Right renal pelvis (tissue), 4 donors: ENCODE measurements at places on chromosomes 1 and 21. TPM values are rescaled to one million over a fixed set of nuclear protein-coding genes. Genes with fewer than 3 reads are reported as not detected.

FAM76A gene
- 11.4 TPM for polyA plus RNA-seq

DNA sequence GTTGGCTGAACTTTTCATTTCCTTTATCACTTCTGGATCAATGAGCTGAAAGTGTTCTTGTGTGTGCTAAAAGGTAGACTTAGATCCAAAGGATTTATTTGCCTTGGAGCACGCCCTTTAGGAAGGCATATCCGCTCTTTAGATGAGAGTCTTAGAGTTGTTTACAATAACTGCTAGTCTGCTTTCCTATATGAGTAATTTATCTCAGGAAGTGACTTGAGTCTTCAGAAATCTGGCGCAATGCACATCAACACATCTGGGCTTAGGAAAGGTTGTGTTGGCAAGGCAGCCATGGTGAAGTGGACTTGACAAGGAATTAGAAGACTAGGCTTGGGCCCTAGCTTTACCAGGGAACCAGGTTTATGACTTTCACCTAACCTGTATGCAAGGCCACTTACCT is 204.1 kb upstream of the PTGFR start:
- DNase-seq = no peak

- no peak for DNase-seq
Observed at GRCh38 chr21:35102488-35103371, 53.6 kb upstream of the RUNX1 start.

DNA sequence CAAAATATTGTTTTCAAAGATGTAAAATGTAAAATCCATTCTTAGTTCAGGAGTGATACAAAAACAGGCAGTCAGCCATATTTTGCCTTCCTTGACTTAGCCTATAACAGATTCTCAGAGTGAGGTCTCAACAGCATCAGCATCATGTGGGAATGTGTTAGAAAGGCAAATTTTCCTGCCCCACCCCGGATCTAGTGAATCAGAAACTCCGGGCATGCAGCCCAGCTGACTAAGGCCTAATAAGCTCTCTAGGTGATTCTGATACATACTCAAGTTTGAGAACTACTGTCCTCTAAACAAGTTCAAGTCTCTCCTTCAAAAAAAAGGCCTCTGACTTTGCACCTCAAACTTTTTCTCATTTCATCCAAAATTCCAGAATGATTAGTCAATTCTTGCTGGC is 46.9 kb upstream of the PRRC2C start:
- no peak for DNase-seq

- no peak for DNase-seq
Observed at GRCh38 chr1:241749945-241750695, 97.9 kb upstream of the EXO1 start.

DNA sequence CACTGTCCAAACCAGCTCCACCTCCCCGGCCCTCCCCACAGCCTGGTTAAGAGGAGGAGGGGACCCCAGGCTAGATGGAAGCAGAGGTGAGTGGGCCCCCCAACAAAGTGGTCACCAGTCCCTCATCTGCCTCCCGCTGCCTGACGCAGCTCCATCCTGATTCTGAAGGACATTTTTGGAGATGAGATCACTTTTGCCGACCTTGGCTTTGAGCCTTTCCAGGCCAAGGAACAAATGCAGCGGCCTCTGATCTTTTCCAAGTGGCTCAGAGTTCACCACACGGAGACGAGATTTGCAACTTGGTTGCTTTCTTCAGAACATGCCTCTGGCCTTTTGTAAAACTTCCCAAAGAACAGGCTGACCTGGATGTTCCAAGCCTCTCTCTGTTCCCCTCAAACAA is 223.1 kb downstream of the NPHP4 start:
- no peak for DNase-seq

GRCh38 chr21:27423906-27424595 is 457.2 kb upstream of the ADAMTS5 start:
- DNase-seq = no peak

- DNase-seq = no peak
Observed at GRCh38 chr1:227125929-227126545, 185.9 kb downstream of the COQ8A start.

- DNase-seq = no peak
Observed at GRCh38 chr1:170539154-170539553, 7.2 kb downstream of the GORAB start.

LPAR3 gene
- polyA plus RNA-seq = 1.2 TPM

DNA sequence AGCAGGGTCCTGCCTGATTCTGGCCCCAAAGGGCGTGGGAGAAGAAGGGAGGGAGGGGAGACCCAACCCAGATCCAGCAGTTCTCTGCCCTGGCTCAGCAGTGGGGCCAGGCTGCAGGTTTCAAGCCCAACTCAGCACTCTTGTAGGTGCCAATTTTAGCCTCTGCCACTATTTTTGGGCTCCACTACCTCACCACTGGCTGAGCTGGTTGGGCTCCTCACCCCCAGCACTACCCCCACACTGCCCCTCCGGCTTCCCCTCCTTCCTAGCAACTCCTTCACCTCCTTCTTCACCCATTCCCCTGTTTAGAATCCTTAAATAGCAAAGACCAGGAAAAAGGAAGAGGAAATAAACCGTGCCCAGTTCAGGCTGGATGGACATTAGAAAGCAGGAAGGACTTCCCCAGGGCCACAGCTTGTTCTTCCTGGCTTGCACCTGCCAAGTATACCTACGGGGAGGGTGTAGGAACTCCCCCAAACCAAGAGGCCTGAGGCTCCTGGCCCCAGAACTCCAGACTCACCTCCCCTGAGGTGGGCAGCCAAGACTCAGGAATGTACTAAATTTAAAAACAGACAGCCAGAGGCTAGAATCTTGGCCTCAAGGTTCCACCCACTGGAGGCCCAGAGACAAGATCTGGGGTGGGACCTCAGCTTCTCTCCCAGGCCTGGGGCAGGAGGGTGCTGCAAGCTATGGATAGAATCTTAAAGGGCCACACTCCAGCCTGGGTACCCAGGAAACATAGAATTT is 1.4 kb upstream of the ARHGEF2 start:
- DNase-seq = no peak

GRCh38 chr1:20640183-20640597 is 6.9 kb downstream of the PINK1 start:
- DNase-seq = no peak

ATP5PB gene
- polyA plus RNA-seq = 438 TPM

- no peak for DNase-seq
Observed at GRCh38 chr1:234743791-234744611, 134.0 kb upstream of the IRF2BP2 start.

- DNase-seq = no peak
Observed at GRCh38 chr1:16969057-16969611, 11.3 kb downstream of the MFAP2 start.

- DNase-seq = no peak
Observed at GRCh38 chr1:89698020-89698560, 65.2 kb downstream of the LRRC8C start.

- no peak for DNase-seq
Observed at GRCh38 chr1:245582026-245582425, 427.2 kb downstream of the KIF26B start.
